ENCODE measurements at places on chromosomes 5 and 9. TPM values are rescaled to one million over a fixed set of nuclear protein-coding genes. Genes with fewer than 3 reads are reported as not detected.

The CDK9 gene
- 63.9 TPM for total RNA-seq

GRCh38 chr5:173989432-173990082 lies 587 bp downstream of the C5orf47 start:
- H3K36me3 ChIP-seq, result no peaks in the 10 kb centered on the region
- no peak overlapping the region for H3K4me3 ChIP-seq
- no peaks in the 10 kb centered on the region for H3K27me3 ChIP-seq
- no peaks in the 10 kb centered on the region for H3K4me1 ChIP-seq
- H3K27ac ChIP-seq, result no peak overlapping the region

The C1QTNF3 gene
- total RNA-seq, result 1.7 TPM

DNA sequence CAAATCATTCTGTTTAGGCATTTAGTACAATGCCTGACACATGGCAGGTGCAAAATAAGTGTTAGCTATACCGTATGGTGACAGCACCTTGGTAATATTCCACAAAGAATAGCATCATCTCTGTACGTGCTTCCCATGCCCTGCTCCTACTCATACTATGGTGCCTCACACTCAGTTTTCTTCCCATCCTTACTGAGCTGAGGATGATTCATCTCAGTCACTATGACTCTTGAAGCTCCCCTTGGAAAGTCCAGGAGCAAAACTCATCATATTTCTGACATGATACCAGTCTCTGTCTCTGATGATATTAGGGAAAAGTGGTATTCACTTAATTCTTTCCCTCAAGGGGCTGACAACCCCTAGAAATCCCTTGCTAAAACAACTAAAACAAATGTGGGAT lies 423.3 kb downstream of the EFNA5 start:
- no peak overlapping the region for H3K27ac ChIP-seq
- H3K27me3 ChIP-seq, result no peaks in the 10 kb centered on the region
- no peaks in the 10 kb centered on the region for H3K36me3 ChIP-seq
- no peaks in the 10 kb centered on the region for H3K4me1 ChIP-seq
- H3K4me3 ChIP-seq, result no peak overlapping the region

GRCh38 chr5:38494763-38495162 lies 61.7 kb downstream of the LIFR start:
- no peaks in the 10 kb centered on the region for H3K36me3 ChIP-seq
- no peak for DNase-seq
- H3K27ac ChIP-seq, result no peak overlapping the region
- H3K4me1 ChIP-seq, result no peaks in the 10 kb centered on the region
- H3K4me3 ChIP-seq, result no peak overlapping the region
- no peaks in the 10 kb centered on the region for H3K27me3 ChIP-seq

The PCDHGA6 gene
- 4.8 TPM for total RNA-seq

GRCh38 chr5:56025151-56025885 lies 30.6 kb upstream of the IL6ST start:
- H3K4me3 ChIP-seq, result no peak overlapping the region
- no peak for DNase-seq
- H3K36me3 ChIP-seq, result no peaks in the 10 kb centered on the region

DNA sequence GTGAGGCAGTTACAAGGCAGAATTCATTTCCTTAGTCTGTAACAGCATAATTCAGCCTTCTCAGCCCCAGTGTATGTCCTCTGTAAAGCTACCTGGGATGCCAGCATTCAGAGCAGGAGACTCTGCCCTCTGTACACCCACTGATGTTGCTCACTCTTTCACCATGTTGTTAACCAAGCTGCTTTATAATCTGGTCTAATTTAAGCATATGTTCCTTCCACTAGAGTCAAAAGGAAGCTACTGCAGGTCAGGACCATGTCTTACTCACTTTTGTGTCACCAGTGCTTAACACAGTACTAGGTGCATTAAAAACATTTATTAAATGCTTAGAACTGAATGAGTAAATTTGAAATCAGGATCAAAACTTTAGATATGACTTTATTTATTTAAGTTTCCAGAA lies 185.6 kb downstream of the FBXL17 start:
- no peaks in the 10 kb centered on the region for H3K36me3 ChIP-seq
- no peak overlapping the region for H3K4me3 ChIP-seq
- H3K4me1 ChIP-seq, result 0 out of 2 replicates have a peak, but pooled peaks cover 4% of the 10 kb centered on the region
- no peaks in the 10 kb centered on the region for H3K27me3 ChIP-seq
- DNase-seq, result no peak

The JMY gene
- total RNA-seq, result 15.9 TPM

DNA sequence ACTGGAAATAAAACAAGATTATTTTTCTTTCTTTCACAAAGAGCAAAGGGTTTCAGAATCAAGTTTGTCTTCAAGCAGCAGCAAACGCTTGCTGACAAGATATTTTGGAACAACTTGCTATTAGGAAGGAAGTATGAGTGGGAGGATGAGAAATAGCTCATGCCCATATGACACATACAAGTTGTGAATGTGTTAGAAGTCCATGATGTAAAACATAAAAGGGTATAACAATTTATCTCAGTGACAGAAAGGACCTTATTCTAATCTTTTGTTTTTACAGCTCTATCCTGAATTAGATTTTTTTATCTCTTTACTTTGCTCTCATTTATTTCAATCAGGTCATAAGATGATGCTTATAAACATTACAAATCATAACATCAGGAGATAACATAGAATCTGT lies 516.6 kb upstream of the MEF2C start:
- H3K36me3 ChIP-seq, result no peaks in the 10 kb centered on the region
- no peaks in the 10 kb centered on the region for H3K27me3 ChIP-seq
- no peak overlapping the region for H3K4me3 ChIP-seq
- DNase-seq, result no peak
- no peaks in the 10 kb centered on the region for H3K4me1 ChIP-seq

The DNAJC18 gene
- total RNA-seq, result 18.9 TPM

- H3K27me3 ChIP-seq, result no peaks in the 10 kb centered on the region
- H3K27ac ChIP-seq, result no peak overlapping the region
- H3K36me3 ChIP-seq, result no peaks in the 10 kb centered on the region
- no peaks in the 10 kb centered on the region for H3K4me1 ChIP-seq
- DNase-seq, result no peak
Measured at GRCh38 chr5:96896276-96896675, 20.0 kb downstream of the ERAP2 start.

The FSTL4 gene
- 1.4 TPM for total RNA-seq

The ARL14EPL gene
- total RNA-seq, result not detected

GRCh38 chr5:124849774-124850173 lies 103.3 kb upstream of the ZNF608 start:
- no peaks in the 10 kb centered on the region for H3K27me3 ChIP-seq
- no peaks in the 10 kb centered on the region for H3K4me1 ChIP-seq
- no peak for DNase-seq
- no peak overlapping the region for H3K27ac ChIP-seq
- H3K36me3 ChIP-seq, result no peaks in the 10 kb centered on the region

GRCh38 chr9:81456431-81457006 lies 232.8 kb downstream of the TLE1 start:
- no peaks in the 10 kb centered on the region for H3K27me3 ChIP-seq

DNA sequence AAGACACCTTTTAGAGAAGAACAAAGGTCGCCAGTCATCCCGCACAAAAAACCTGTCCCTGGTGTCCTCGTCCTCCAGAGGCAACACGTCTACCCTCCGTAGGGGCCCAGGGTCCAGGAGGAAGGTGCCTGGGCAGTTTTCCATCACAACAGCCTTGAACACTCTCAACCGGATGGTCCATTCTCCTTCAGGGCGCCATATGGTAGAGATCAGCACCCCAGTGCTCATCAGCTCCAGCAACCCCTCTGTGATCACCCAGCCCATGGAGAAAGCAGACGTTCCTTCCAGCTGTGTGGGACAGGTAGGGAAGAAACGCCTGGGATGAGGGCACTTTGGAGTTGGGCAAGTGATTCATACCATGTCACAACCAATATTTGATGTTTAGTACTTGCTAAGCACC lies 77.4 kb downstream of the SH3RF2 start:
- no peak overlapping the region for H3K27ac ChIP-seq
- no peak for DNase-seq
- H3K27me3 ChIP-seq, result no peaks in the 10 kb centered on the region

GRCh38 chr9:95021166-95021886 lies 294.8 kb downstream of the AOPEP start:
- H3K4me1 ChIP-seq, result no peaks in the 10 kb centered on the region
- no peak overlapping the region for H3K4me3 ChIP-seq
- no peaks in the 10 kb centered on the region for H3K27me3 ChIP-seq
- no peaks in the 10 kb centered on the region for H3K36me3 ChIP-seq

GRCh38 chr5:76473661-76474060 lies 70.6 kb downstream of the IQGAP2 start:
- H3K36me3 ChIP-seq, result no peaks in the 10 kb centered on the region
- H3K4me1 ChIP-seq, result peaks cover 25% of the 10 kb centered on the region
- no peak for DNase-seq
- no peaks in the 10 kb centered on the region for H3K27me3 ChIP-seq

DNA sequence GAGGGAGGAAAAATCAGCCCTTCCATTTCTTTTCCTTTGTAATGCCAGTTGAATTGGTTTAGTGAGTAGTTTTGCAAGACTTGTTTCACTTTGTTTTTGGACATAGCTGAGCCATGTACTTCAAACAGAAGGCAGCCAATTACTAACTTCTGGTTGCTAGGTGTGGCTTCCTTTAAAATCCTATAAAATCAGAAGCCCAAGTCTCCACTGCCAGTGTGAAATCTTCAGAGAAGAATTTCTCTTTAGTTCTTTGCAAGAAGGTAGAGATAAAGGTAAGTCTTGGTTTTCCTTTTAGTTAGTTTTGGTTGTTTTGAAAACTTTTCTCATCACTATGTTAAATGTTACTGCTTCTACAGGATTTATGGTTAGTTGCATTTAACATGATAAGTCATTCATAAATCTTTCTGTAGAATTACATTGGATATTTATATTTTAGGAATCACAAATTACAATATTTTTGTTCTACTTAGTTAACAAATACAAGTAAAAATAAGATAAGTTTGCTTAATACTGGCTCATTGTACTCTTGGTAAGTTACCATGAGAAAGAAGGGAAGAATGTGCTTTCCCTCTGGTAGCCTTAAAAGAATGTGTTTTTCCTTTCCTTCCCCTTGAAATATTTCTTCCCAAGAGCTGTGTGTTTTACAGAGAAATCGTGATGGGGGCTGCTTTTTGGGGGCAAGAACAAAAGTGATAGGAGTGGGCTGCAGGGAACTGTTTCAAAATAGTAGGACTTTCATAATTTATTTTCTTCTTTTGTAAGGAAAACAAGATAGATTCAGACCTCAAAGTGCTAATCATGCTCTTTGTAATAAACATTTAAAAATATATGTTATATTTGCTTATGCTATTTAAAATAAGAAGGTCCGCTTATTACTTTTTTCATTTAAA lies at the start of gene ANXA1:
TSS of gene ANXA1 (plus strand) at position 213 of the 890 bp plus-strand sequence. CDS start 6,671 bp downstream, outside the sequence.
- H3K27me3 ChIP-seq, result no peaks in the 10 kb centered on the region
- peak; percentile 60 for DNase-seq
- peaks cover 30% of the 10 kb centered on the region for H3K4me1 ChIP-seq
- H3K27ac ChIP-seq, result peak within 1 kb of the TSS; percentile 86

The PCDHB14 gene
- 4.1 TPM for total RNA-seq

GRCh38 chr5:12073426-12073825 lies 169.2 kb upstream of the CTNND2 start:
- H3K4me1 ChIP-seq, result 0 out of 2 replicates have a peak, but pooled peaks cover 6% of the 10 kb centered on the region
- no peak overlapping the region for H3K4me3 ChIP-seq
- H3K36me3 ChIP-seq, result no peaks in the 10 kb centered on the region

The FAM163B gene
- 1.3 TPM for total RNA-seq

DNA sequence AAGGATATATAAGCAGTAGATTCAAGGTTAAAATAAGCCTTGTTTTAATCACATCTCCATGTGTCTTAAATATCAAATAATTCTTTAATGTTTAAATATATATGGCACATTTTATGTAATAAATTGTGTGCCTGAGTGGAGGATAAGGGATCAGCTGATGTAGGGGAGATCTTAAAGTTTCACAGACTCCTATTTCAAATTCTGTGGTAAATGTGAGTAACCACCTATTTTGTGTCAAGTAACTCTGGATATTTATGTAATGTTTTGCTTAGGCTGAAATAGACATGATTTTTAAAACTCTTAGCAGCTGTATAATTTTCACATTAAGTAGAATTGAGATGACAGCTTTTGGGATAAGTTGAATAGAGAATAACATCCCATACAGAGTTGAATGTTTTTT lies 41.3 kb upstream of the ITGA2 start:
- DNase-seq, result no peak
- H3K27ac ChIP-seq, result no peak overlapping the region
- H3K36me3 ChIP-seq, result no peaks in the 10 kb centered on the region
- no peaks in the 10 kb centered on the region for H3K27me3 ChIP-seq
- no peaks in the 10 kb centered on the region for H3K4me1 ChIP-seq
- no peak overlapping the region for H3K4me3 ChIP-seq

The ANXA2R gene
- total RNA-seq, result not detected

DNA sequence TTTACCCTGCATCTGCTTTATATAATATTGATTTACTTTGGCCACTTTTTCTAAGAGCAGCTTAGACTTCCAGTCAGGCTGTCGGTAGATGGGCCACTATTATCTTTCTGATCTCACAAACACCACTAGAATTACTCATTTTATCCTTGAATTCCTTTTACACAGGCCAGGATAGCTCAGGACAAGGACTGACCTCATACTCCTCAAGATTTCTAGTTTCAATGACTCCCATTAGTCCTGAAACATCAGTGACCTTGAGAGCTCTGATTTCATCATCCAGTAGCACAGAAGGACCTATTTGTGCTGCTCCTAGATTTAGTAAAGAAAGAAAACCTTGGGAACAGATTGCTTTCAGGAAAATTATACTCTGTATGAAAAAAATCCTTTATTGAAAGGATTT lies 727.9 kb upstream of the PTPRD start:
- H3K4me1 ChIP-seq, result no peaks in the 10 kb centered on the region
- DNase-seq, result no peak
- H3K36me3 ChIP-seq, result no peaks in the 10 kb centered on the region
- no peak overlapping the region for H3K27ac ChIP-seq

GRCh38 chr5:173895401-173896165 lies 7.4 kb downstream of the CPEB4 start:
- no peaks in the 10 kb centered on the region for H3K36me3 ChIP-seq
- H3K27ac ChIP-seq, result no peak overlapping the region

DNA sequence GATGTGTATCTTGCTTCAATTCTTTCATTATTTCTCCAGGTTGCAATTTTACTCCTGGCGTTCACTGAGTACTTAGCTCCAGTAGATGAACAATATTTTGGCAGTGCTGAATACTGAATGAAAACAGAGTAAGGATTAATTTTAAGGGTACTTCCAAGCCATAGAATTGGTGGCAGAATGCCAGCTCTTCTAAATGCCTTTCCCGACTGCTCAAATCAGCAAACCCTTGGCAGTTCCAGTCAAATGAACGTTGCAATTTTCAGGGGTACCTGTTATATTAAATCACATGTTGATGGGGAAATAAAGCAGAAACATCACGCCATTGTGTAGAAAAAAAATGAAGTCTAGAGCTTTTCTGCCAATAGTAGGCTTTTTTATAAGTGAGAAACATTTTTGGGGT lies 282.4 kb upstream of the RPS23 start:
- H3K36me3 ChIP-seq, result no peaks in the 10 kb centered on the region
- no peak overlapping the region for H3K27ac ChIP-seq
- H3K27me3 ChIP-seq, result no peaks in the 10 kb centered on the region
- no peak overlapping the region for H3K4me3 ChIP-seq
- no peak for DNase-seq

The WNT8A gene
- not detected for total RNA-seq

- H3K36me3 ChIP-seq, result no peaks in the 10 kb centered on the region
- DNase-seq, result no peak
- no peak overlapping the region for H3K27ac ChIP-seq
- no peaks in the 10 kb centered on the region for H3K27me3 ChIP-seq
- no peaks in the 10 kb centered on the region for H3K4me1 ChIP-seq
- H3K4me3 ChIP-seq, result no peak overlapping the region
Measured at GRCh38 chr9:99075246-99075912, 29.5 kb upstream of the TGFBR1 start.

Measured in GM23338 (cell line).